ENCODE measurements at places on chromosomes 13 and 19. TPM values are rescaled to one million over a fixed set of nuclear protein-coding genes. Genes with fewer than 3 reads are reported as not detected.

Gene WDR88
- total RNA-seq = not detected

Gene AP1M2
- 4.8 TPM for total RNA-seq

Gene DCT
- 0.90 TPM for total RNA-seq

Gene ZNF135
- total RNA-seq = 7.0 TPM

DNA sequence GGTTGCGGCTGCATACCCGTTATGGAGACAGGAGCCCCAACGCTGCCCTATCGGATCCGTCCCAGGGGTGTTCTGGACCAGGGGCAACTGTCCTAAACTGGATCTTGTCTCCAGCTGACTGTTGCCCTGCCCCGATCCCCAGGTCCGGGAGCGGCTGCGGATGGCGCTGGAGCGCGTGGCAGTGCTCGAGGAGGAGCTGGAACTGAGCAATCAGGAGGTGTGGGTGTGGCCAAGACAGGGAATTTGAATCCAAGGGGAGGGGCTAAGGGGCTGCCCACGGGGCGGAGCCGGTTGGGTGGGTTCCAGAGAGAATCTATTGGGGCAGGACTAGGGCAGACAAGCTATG lies 9.9 kb downstream of the PPFIA3 start:
- no peak for DNase-seq

DNA sequence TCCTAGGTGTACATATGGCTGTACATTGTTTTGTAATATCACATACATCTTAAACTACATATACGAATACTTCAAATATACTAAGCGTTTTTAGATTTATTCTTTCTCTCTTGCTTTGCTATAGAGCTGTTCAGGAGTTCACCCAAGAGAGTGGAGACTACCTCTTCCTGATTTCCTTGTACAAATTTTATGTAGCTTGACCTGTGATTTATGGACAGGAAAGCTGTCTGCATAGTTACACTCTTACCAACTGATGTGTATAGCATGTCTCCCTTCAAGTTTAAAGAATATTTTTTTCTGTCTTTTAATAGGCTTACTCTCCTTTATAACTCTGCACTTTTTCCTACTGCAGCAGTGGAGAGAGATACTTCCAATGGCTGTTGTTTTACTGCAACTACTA lies 428.7 kb downstream of the NDFIP2 start:
- DNase-seq = no peak

DNA sequence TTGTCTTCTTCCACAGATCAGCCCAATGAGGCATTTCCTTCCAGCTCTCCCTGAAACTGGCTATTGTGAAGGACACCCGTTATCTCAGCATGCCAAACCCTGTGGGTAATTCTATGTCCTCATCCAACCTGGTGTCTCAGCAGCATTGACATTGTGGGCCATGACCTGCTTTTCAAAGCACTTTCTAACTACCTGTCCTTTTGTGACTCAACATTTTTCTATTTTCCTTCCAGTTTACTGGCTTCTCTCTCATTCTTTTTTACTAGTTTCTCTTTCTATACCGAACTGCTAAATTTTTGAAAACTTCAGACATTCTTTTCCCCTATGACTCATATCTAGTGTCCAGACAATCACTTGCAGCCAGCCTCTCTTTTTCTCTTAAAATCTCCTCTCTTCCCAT lies 136.4 kb upstream of the HTR2A start:
- DNase-seq = no peak

GRCh38 chr19:45175515-45176345 lies 2.3 kb downstream of the TRAPPC6A start:
- no peak for DNase-seq

DNA sequence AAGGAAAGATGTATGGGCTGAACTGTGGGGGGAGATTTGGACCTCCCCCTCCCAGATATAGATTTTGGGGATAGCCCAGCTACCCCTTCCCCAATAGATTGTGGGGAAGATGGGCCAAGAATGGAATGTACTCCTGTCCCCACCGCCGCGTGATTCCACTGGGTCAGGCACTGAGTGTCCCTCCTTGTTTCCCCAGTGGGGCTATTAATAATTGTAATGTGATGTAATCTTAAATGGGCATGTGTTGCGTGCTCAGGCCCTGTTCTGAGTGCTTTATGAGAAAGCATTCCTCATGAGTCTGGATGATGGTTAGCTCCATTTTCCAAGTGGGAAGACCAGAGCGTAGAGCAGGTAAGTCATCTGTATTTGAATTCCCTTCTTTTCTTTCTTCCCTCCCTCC lies 1.4 kb downstream of the PSMD8 start:
- DNase-seq = no peak

GRCh38 chr19:55216461-55217198 lies 7.3 kb upstream of the PTPRH start:
- peak; percentile 45 for DNase-seq

GRCh38 chr19:50975766-50976165 lies 6.4 kb upstream of the KLK6 start:
- no peak for DNase-seq

DNA sequence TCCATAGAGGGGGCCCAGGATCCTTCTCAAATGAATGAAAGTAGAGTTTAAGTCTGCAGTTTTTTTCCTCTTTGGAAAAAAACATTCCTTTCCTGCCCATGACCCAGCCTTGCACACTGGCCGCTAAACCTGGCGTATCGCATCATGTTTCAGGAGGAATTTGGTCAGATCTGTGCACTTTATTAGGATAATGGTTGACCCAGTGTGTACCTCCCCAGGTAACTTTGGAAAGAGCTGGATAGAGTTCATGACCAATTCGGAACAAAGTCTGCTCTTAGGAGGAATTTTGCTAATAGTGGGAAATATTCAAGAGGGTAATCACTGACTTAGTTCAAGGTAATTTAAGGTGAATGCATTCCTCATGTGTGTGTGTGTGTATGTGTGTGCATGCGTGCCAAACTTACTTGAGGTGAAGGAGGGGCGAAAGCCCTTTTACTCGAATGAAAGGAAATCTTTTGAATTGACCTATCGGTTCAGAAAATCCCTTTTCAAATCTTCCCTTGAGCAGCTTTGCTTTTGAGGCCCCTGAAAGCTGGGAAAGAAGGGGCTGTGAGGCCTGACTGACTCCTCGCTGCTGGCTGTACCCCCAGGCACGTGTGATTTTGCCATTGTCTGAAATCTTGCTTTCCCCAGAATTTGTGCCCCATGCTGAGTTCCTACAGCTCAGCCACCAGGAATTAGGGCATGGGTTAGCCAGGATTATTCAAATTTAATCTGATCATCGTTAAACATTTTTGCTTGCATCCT lies 46.3 kb downstream of the SIPA1L3 start:
- no peak for DNase-seq

- no peak for DNase-seq
Measured at GRCh38 chr13:30870916-30871587, 35.0 kb upstream of the MEDAG start.

DNA sequence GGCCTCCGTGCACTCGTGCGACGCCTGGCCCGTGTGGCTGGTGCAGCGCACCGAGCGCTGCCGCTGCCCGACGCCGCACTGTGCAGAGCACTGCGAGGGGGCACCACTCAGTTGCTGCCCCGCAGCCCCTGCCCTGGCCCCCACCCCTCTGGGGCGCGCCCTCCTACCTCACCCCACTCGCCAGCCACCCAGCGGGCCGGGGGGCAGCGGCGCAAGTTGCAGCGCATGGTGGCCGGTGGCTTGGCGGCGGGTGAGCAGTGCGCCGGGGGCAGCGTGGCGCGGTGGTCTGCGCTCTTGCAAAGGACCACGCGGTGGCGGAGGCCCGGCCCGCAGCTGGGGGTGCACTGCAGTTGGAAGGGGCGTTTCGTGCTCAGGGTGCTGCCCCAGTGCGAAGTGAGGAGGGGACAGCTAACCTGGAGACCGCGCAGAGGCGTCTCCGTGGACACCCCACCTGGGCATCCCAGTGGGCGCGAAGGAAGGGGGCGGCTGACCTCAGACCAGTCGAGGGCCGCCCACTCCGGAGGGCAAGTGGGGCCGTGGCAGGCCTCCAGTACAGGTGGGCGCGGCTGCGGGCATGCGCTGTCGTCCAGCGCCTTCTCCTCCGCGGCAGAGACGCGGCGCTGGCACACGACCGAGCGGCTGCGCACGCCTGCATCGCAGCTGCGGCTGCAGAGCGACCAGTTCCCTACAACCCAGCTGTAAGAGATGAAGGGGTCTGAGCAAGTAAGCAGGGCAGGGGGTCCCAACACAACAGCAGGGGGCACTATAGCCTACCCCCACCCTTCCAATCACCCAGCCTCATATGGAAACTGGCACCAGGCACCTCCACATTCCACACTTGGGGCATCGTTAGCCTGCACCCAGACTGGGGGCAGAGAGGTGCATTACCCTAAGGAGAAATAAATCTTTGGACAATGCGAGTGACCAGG lies 8.0 kb upstream of the MYO1F start:
- no peak for DNase-seq
